Activated CD4-positive, alpha-beta T cell treated with anti-CD3 and anti-CD28 coated beads, Interleukin-2, amount 10 ng/mL, durations not matched to agents 7 days and 5 days (primary cell): ENCODE measurements at places on chromosomes 12 and 14. TPM values are rescaled to one million over a fixed set of nuclear protein-coding genes. Genes with fewer than 3 reads are reported as not detected.

DNA sequence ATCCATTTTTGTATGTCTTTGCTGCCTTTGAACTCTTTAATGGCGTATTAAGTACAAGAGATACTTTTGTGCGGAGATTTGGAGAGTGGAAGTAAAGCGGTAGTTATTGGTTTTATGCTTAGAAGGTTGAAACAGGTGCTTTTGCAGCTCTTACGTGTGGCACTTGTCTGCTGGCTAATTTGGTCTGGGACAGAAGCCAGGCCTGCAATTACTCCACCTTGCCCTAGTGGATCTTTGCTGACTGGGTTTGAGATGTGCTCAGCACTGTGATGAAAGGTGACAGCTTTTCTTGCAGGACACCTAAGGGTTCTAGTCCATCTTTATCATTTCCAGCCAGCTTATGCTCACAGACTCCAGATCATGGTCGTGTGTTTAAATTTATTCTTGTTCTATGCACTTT lies 252.5 kb downstream of the RPL10L start:
- no peak for DNase-seq

- DNase-seq, result no peak
These were observed 185.1 kb upstream of the CDKN3 start for GRCh38 chr14:54211551-54212308.

The PRR4 gene
- 1.9 TPM for total RNA-seq

The HAL gene
- total RNA-seq, result 0.69 TPM
